ENCODE measurements at places on chromosomes 3 and 15. TPM values are rescaled to one million over a fixed set of nuclear protein-coding genes. Genes with fewer than 3 reads are reported as not detected.

GRCh38 chr3:40083066-40083465 is 226.4 kb upstream of the EIF1B start:
- DNase-seq: no peak
- H3K4me3 ChIP-seq: no peak overlapping the region
- no peak overlapping the region for H3K27ac ChIP-seq
- no peaks in the 10 kb centered on the region for H3K27me3 ChIP-seq

- H3K27me3 ChIP-seq: no peaks in the 10 kb centered on the region
- peaks cover 21% of the 10 kb centered on the region for H3K4me1 ChIP-seq
- peaks cover 66% of the 10 kb centered on the region for H3K36me3 ChIP-seq
- no peak overlapping the region for H3K27ac ChIP-seq
Measured at GRCh38 chr3:11364181-11364580, 92.0 kb downstream of the ATG7 start.

- H3K27me3 ChIP-seq: no peaks in the 10 kb centered on the region
- H3K4me3 ChIP-seq: peak overlapping the region; percentile 93
- no peak for DNase-seq
- H3K27ac ChIP-seq: peak overlapping the region; percentile 98
Measured at GRCh38 chr15:57705746-57706404, 639 bp upstream of the POLR2M start.

DNA sequence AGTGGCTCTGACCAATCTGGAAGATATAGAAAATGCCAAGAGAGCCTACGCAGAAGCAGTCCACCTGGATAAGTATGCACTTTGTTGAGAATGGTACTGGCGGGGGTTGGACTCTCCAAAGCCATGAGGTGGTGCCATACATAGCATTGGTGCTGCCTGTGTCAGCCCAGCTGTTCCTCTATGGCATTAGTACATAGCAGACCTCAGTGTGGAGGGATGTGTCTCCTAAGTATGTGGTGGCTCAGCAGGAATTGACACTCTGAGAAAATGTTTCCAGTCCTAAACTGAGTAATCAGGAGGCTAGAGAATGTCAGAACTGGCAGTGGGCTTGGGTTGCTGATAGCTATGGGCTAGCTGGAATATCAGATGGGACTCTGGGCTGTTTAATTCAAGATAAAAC is 48.4 kb downstream of the ADPGK start:
- DNase-seq: no peak
- peaks cover 88% of the 10 kb centered on the region for H3K36me3 ChIP-seq
- H3K4me3 ChIP-seq: no peak overlapping the region
- H3K27ac ChIP-seq: no peak overlapping the region
- no peaks in the 10 kb centered on the region for H3K27me3 ChIP-seq
- no peaks in the 10 kb centered on the region for H3K4me1 ChIP-seq

DNA sequence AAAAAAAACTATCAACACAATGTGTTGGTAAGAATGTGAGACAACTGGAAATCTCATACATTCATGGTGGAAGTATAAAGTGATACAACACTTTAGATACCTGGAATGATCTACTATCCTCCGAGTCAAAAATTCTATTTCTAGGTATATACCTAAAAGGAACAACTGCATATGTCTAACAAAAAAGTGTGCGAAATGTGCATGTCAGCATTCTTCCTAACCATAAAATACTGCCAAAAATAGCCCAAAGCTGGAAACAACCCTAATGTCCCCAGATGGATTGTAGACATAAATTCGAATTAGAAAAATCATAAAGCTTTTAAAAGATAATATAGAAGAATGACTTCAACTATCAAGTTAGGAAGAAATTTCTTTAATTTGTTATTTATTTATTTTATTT is 51.2 kb upstream of the FGF12 start:
- H3K4me1 ChIP-seq: no peaks in the 10 kb centered on the region
- H3K4me3 ChIP-seq: no peak overlapping the region
- no peaks in the 10 kb centered on the region for H3K36me3 ChIP-seq
- no peak overlapping the region for H3K27ac ChIP-seq

GRCh38 chr15:67070892-67071664 is 5.7 kb downstream of the SMAD3 start:
- H3K4me3 ChIP-seq: no peak overlapping the region
- peaks cover 7% of the 10 kb centered on the region for H3K36me3 ChIP-seq
- no peak overlapping the region for H3K27ac ChIP-seq
- peaks cover 100% of the 10 kb centered on the region for H3K4me1 ChIP-seq
- H3K27me3 ChIP-seq: no peaks in the 10 kb centered on the region

GRCh38 chr15:55218056-55218455 is 21.3 kb upstream of the RSL24D1 start:
- H3K27ac ChIP-seq: no peak overlapping the region
- H3K4me3 ChIP-seq: no peak overlapping the region
- H3K4me1 ChIP-seq: no peaks in the 10 kb centered on the region

GRCh38 chr3:190825386-190826016 is 37.0 kb downstream of the GMNC start:
- H3K4me1 ChIP-seq: no peaks in the 10 kb centered on the region
- no peak overlapping the region for H3K4me3 ChIP-seq
- no peaks in the 10 kb centered on the region for H3K27me3 ChIP-seq
- H3K36me3 ChIP-seq: no peaks in the 10 kb centered on the region

- no peak overlapping the region for H3K4me3 ChIP-seq
- no peaks in the 10 kb centered on the region for H3K36me3 ChIP-seq
- DNase-seq: no peak
Measured at GRCh38 chr3:148878095-148878494, 13.0 kb downstream of the CPA3 start.

- no peak overlapping the region for H3K4me3 ChIP-seq
- H3K4me1 ChIP-seq: peaks cover 43% of the 10 kb centered on the region
- DNase-seq: no peak
- peaks cover 28% of the 10 kb centered on the region for H3K27me3 ChIP-seq
- no peaks in the 10 kb centered on the region for H3K36me3 ChIP-seq
Measured at GRCh38 chr15:79169526-79170133, 79.0 kb upstream of the RASGRF1 start.

GRCh38 chr3:126484148-126484547 is 8.5 kb upstream of the ZXDC start:
- H3K4me3 ChIP-seq: no peak overlapping the region
- peaks cover 9% of the 10 kb centered on the region for H3K4me1 ChIP-seq
- H3K36me3 ChIP-seq: no peaks in the 10 kb centered on the region

GRCh38 chr15:76337059-76337695 is 604 bp downstream of the ISL2 start:
- no peaks in the 10 kb centered on the region for H3K36me3 ChIP-seq
- H3K4me1 ChIP-seq: peaks cover 68% of the 10 kb centered on the region
- peak overlapping the region; percentile 45 for H3K4me3 ChIP-seq
- DNase-seq: no peak
- H3K27ac ChIP-seq: no peak overlapping the region
- H3K27me3 ChIP-seq: peaks cover 100% of the 10 kb centered on the region

GRCh38 chr3:4835616-4836043 is 143.6 kb upstream of the BHLHE40 start:
- H3K36me3 ChIP-seq: peaks cover 27% of the 10 kb centered on the region
- H3K4me3 ChIP-seq: no peak overlapping the region
- no peaks in the 10 kb centered on the region for H3K27me3 ChIP-seq
- H3K27ac ChIP-seq: no peak overlapping the region

DNA sequence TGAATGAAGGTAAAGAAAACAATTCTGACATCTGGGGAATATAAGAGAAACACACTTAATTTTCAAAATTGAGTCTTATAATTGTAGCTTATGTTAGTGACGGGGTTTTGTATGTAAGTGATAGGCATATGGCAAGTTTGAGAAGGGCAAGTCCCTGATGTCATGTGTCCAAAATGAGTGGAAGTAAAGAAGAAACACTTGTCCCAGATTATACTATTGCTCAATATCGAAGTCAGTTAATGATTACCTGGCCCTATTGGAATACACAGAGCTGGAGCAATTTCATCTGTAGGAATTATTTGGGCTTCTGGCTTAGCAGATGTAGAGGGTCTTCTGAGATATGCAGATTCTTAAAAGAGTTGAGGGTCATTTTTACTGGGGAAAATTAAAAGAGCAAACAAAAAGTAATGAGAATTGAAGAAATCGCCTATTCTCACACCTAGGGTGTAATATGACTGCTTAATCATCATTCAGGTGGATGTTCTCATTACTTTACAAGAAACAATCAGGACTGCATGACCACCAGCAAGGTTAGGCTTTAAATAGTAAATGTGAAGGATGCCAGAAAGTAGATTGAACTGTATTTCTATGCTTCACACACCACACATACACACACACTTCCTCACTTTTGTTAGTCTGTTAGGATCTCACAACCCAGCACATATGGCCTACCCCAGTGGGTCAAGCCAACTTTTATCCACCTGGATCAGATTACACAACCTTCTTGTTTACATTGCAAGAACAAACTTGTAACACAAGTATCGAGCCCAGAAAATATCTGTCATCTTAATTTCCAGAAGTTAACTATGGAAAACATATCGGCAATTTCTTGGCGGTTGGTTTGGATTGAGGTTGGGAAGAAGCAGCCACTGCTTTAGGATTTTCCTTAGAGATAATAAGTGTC is 183.3 kb upstream of the LRRC3B start:
- no peaks in the 10 kb centered on the region for H3K4me1 ChIP-seq
- H3K27me3 ChIP-seq: no peaks in the 10 kb centered on the region
- H3K4me3 ChIP-seq: no peak overlapping the region
- no peak overlapping the region for H3K27ac ChIP-seq
- no peak for DNase-seq

DNA sequence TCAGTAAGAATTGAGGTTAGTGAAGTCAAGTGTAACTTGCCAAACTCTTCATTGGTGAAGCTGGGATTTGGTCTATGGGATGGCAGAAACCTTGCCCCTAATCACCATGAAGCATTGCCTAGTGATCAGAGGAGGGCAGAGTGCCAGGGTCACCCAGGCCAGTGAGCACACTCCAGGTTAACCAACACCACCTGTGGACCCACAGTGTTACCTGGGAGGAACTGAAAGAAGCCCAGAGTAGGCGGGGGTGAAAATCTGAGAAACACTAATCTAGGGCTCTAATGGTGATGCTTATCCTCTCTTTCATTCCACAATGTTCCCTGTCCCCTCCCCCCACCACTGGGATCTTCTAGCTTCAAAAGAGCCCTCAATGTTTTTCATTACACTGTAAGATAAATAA is 372.8 kb downstream of the CTNNB1 start:
- DNase-seq: no peak
- peaks cover 28% of the 10 kb centered on the region for H3K4me1 ChIP-seq
- no peaks in the 10 kb centered on the region for H3K27me3 ChIP-seq
- H3K4me3 ChIP-seq: no peak overlapping the region

DNA sequence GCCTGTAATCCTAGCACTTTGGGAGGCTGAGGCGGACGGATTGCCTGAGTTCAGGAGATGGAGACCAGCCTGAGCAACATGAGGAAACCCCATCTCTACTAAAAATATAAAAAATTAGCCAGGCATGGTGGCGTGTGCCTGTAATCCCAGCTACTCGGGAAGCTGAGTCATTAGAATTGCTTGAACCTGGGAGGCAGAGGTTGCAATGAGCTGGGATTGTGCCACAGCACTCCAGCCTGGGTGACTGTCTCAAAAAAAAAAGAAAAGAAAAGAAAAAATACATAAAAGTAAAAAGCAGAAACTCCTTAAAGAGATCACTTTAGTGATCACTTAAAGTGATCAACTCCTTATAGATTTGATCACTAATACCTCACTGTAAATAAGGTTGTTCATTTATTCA is 78.0 kb downstream of the GMPS start:
- H3K4me3 ChIP-seq: no peak overlapping the region
- H3K27me3 ChIP-seq: no peaks in the 10 kb centered on the region
- H3K4me1 ChIP-seq: no peaks in the 10 kb centered on the region
- H3K36me3 ChIP-seq: no peaks in the 10 kb centered on the region
- DNase-seq: no peak

Gene VPS33B
- total RNA-seq: 4.8 TPM

Gene COL6A5
- not detected for total RNA-seq

Gene SENP8
- total RNA-seq: 6.5 TPM

Gene MFGE8
- total RNA-seq: 421 TPM

Gene GPR15
- not detected for total RNA-seq

Gene ARPC4
- 52.9 TPM for total RNA-seq

Gene DLL4
- 11.1 TPM for total RNA-seq

Gene STRIT1
- 11.7 TPM for total RNA-seq

Gene ABHD17C
- total RNA-seq: 5.9 TPM

Gene ACP3
- total RNA-seq: 1.3 TPM

Gene NME9
- total RNA-seq: not detected

Gene CCR5
- 0.22 TPM for total RNA-seq

Data from left ventricle myocardium inferior (tissue), 1 donor.